ENCODE measurements at places on chromosomes 1 and 21. TPM values are rescaled to one million over a fixed set of nuclear protein-coding genes. Genes with fewer than 3 reads are reported as not detected.

Gene LCE3E
- total RNA-seq, result not detected

Gene LAMC2
- not detected for total RNA-seq

DNA sequence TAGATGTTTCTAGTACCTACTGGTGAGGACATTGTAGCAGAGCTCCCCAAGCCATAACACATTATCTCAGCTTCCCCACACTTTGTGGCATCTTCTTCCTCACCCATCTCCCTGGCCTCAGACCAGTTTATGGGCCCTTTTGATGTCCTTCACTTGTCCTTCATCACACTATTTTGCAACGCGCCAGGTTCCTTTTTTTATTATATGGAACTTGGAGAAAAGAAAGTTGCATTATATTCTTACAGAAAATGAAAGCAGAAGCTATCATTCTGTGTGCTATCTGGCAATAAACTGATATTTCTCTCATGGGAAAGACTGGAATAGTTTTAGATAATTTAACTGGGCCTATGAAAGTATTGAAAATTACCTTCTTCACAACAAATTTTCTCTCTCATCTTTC is 196.9 kb upstream of the ETV3 start:
- peaks cover 7% of the 10 kb centered on the region for H3K36me3 ChIP-seq
- no peak overlapping the region for H3K27ac ChIP-seq
- no peaks in the 10 kb centered on the region for H3K4me1 ChIP-seq
- H3K4me3 ChIP-seq, result no peak overlapping the region
- H3K27me3 ChIP-seq, result peaks cover 17% of the 10 kb centered on the region

- H3K4me1 ChIP-seq, result peaks cover 60% of the 10 kb centered on the region
- no peak overlapping the region for H3K27ac ChIP-seq
- no peak overlapping the region for H3K4me3 ChIP-seq
- no peaks in the 10 kb centered on the region for H3K36me3 ChIP-seq
- no peaks in the 10 kb centered on the region for H3K27me3 ChIP-seq
Observed at GRCh38 chr1:24193046-24193445, 6.0 kb upstream of the IFNLR1 start.

DNA sequence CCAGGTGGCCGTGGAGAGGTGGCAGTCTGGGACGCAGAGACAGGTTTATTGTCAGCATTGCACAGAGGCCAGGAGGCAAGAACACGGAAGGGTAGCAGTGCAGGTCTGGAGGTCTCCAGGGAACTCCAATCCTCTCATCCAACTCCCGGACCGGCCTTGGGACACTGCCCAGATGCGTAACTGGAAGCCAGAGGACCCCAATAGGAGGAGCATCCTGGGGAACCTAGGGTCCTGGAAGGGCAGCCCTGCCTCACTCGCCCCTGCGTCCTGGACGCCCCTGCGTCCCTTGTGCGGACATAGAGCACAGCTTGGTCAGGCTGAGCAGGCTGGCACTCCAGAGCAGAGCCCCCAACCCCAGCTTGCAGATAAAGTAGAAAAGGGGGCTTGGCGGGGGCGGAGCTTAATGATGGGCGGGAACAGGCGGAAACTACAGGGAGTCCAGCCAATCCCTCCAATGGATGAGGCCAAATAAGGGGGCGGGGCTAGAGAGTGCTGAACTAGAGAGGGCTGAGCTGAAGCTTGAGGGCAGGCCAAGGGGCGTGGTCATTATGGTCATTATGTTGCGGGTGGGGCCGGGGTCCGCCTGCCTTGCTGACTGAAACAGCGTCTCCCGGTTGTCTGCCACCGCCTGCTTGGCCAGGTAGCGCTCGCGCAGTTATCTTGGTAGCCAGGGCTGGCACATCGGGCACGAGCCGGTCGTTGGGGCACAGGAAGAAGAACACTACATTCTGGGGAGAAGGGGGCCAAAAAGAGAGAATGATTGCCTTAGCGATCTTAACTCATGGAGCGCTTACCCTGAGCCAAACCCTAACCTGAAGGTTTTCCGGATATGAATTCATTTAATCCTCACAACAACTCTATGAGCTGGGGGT is 3.7 kb upstream of the ARHGEF19 start:
- peak; percentile 55 for DNase-seq
- no peaks in the 10 kb centered on the region for H3K36me3 ChIP-seq

DNA sequence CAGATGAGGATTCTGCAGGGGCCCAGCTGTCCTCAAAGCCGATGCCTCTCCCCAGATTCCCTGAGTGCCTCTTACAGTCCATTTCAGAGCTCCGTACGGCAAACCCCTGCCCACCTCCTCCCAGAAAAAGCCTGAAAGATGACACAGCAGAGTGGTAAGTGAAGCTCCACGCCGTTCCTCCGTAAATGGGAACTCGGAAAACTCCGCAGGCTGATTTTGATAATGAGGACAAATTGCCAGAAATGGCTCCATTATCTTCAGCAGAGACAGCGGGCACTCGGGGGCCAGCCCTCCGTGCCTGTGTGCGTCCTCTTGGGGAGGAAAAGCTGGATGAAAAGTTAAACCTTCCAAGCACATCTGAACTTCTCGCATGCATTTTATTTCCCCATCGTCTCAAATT is 81.1 kb downstream of the NPHP4 start:
- no peak overlapping the region for H3K27ac ChIP-seq
- H3K4me1 ChIP-seq, result peaks cover 2% of the 10 kb centered on the region
- no peaks in the 10 kb centered on the region for H3K27me3 ChIP-seq
- peak; percentile 5 for DNase-seq

DNA sequence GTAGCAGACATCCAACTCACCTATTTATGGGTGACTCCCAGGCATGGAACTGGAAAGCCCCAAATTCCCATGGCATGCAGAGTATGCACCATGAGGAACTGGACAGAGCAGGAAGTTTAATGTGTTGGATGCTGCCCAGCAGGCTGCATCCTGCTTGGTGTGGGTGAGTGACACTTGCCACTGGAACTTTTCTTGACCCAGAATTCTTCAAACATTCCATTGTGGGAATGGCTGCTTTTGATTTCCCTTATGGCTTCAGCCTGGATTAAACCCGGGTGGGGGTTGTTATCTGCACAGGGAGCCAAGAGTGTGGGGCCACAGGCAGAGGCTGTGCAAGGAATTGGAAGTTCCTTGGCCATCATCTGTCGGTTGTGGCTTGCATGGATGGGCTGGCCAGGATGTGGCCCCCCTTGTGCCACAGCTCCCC is 26.9 kb upstream of the BACE2 start:
- no peaks in the 10 kb centered on the region for H3K4me1 ChIP-seq
- H3K36me3 ChIP-seq, result no peaks in the 10 kb centered on the region
- no peak overlapping the region for H3K27ac ChIP-seq
- H3K27me3 ChIP-seq, result peaks cover 19% of the 10 kb centered on the region

DNA sequence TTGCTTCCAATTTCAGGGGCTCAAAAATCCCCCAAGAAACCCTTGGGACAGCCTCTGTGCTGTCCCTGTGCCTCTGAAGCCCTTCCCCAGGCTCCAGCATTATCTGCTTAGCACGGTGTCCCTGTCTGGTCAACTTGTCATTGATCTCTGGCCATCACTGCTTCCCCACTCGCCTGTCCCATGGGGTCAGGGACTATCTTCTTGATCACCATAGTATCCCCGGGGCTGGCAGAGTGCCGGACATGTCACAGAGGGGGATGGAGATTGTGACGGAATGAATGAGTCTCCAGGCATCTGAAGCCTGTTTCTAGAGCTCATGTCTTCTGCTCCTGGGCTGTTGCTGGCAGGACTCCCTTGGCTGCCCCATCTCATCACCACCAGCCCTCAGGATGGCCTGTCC is 99.4 kb upstream of the VAMP3 start:
- H3K4me1 ChIP-seq, result peaks cover 22% of the 10 kb centered on the region
- H3K27ac ChIP-seq, result no peak overlapping the region
- no peak overlapping the region for H3K4me3 ChIP-seq
- no peak for DNase-seq
- H3K27me3 ChIP-seq, result no peaks in the 10 kb centered on the region

DNA sequence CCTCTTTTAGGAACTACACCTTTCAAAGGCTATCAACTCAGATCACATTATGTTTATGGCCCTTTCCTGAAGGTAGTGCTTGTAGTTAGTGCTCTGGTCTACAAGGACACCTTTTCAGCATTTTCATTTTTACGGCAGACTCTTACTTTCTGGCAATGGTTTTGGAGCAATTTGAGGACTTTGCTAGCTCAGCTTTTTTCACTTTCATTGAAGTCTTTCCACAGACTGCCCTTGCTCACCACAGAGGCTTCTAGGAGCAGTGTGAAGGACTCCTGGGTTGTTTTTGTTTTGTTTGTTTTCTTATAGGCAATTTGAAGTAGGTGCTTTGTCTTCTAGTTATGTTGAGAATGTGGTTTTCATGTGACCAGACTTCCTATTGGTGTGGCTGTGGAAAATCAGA is 43.1 kb downstream of the CD55 start:
- H3K4me3 ChIP-seq, result no peak overlapping the region
- H3K27ac ChIP-seq, result no peak overlapping the region
- H3K4me1 ChIP-seq, result peaks cover 5% of the 10 kb centered on the region
- H3K27me3 ChIP-seq, result no peaks in the 10 kb centered on the region

Measured in naive thymus-derived CD8-positive, alpha-beta T cell (primary cell).